ENCODE measurements at places on chromosomes 4 and X.

DNA sequence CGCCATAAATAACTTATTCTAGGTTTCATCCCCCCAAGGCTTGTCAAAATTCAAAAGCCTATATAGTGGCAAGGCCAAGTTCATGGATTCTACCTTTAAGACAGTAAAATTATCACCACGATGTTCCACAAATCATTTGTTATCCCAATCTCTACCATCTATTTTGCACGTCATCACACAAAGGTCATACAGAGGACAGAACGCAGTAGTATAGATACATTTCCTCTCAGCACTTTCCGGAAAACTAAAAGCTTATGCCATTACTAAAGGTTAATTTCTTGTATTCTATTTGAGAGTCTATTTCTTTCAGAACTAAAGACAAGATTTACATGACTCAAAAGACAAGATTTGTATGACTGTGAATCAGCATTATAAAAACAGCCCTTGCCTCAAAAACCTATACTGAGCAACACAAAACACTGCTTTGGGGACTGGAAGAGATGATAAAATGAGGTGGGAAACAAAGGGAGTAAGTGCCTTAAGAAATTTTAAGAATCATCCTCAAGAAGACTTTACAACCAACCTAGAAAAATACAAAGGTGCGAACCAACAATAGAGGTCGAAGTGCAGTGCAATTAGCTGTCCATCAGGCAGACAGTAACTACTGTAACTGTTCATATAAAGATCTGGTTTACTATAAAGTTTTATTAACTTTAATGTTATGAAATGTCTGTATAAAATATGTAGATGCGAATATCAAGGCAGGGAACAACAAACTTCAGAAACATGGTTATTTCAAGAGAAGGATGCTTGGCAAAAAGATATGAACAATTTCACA is 7.6 kb downstream of the UBE2D3 start:
- no peak for DNase-seq

DNA sequence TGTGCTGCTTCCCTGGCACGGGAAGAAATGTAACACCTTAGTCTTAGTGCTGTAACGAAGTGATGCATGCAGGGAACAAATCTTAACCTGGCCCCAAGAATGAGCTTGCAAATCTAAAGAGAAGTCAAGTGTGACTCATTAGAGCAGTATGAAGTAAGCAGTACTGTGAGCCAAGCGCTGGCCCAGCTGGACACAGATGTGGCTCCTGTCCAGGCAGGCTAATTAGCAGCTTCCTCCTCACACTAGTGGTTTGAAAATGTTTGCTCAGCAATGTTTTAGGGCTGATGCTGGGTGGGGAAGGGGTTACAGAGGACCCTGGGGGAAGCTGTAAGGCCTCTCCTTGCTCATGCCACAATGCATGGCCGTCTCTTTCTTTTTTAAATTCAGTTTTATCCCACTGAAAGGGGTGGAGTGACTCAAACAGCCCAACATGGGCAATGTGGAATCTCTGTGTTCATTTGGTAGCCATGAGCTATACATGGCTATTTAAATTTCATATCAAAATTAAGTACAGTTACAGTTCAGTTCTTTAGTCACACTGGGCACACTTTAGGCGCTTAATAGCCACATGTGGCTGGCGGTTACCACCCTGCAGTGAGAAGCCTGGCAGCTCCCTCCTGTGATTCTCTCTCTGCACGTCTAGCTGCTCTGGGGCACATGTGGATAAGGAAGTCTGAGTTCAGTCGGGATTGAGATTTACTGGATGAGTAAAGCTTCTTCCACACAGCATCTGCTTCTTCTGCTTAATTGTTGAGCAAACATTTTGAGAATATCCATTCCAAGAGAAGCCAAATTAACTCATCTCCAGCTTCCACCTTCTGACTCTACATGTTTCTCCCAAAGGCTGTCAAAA is 48.8 kb downstream of the MAP7D2 start:
- DNase-seq, result no peak

GRCh38 chrX:108165383-108166111 is 74.0 kb downstream of the ATG4A start:
- no peak for DNase-seq

DNA sequence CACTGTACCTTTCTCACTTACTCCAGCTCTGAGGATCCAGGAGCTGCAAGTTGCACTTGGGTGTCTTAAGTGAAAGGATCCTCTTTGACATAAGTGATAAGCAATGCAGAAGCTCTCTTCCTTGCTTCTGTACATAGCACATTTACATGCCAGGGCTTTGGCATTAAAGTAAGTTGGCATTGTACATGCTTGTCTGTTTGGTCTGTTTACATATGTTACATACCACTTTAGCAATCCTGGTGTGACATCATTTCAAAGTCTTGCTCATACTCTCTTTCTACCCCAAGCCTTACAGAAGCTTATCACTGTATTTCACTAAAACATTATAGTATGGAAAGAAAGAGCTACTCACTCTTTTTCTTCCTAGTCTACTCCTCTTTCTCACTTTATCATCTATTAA is 2548.3 kb downstream of the ARAP2 start:
- no peak for DNase-seq

DNA sequence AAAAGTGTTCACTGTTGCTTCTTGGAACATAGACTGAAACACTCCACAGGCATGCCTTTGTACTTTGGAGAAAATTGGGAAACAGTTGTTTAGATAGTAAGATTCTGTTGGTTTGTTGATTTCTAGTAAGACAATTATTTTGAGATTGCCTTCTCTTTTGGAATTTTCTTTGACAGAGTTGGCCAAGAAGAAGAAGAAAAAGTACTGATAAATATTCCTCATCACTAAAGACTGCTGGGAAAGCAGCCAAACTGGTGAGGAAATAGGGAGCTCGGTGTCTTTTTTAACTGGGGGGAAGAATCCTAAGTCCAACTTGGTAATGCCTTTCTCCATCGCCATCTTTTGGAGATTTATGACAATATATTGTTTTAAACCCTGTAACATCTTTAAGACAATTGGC is 370.7 kb downstream of the GPAT3 start:
- DNase-seq, result no peak

DNA sequence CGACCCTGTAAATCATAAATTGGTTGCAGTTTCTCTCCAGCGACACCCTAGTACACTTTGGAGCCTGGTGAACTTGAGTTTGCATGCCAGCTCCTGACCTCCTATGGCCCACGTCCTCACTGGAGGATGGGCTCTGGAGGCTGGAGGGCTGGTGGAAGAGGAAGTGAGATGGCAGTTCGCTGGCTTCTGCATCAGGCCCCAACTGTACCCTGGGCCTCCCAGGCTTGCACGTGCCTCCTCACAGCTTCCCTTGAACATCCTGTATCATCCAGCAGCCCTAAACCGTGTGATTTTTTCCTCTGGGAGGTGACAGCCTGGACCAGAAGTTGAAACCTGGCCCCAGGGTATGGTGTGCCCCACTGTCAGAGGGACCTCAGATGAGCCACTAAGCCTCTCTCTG is 78.5 kb downstream of the HTRA3 start:
- no peak for DNase-seq

Measured in activated CD4-positive, alpha-beta T cell treated with anti-CD3 and anti-CD28 coated beads for 24 hours (primary cell).